ENCODE measurements at places on chromosomes 16 and 17. TPM values are rescaled to one million over a fixed set of nuclear protein-coding genes. Genes with fewer than 3 reads are reported as not detected.

The KIF19 gene
- total RNA-seq, result 0.79 TPM

The NACA2 gene
- total RNA-seq, result 0.35 TPM

- DNase-seq, result no peak
Observed at GRCh38 chr17:47801906-47802305, 19.7 kb downstream of the OSBPL7 start.

DNA sequence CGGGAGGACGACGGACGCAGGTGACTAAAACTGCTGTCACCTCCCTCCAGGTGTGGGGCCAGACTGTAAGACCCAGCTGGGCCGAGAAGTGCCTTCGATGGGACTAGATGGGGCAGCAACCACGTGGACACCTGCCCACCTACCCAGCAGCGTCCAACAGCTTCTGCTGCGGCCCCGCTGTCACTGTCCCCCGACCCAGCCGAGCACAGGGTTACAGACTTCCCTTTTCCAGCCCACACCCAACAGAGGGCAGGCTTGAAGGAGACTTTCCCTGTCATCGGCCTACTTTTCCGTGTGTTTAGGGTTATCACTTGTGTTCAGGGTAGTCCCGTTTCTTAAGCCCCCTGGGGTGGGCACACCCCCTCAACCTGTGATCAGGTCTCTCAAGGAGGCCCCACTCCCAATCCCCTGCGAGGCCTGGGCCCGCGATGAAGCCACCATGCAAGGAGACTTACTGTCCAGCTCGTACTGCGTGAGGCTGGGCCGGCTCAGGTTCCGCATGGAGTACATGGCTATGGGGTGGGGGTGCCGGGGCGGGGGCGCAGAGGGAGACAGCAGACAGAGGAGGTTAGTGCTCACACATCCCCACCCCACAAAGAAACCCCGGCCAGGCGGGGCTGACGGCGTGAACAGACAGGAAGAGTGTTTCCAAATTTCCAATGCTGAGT is 68.8 kb upstream of the CDC42EP4 start:
- no peak for DNase-seq

GRCh38 chr16:53614346-53614745 is 89.3 kb downstream of the RPGRIP1L start:
- DNase-seq, result no peak

DNA sequence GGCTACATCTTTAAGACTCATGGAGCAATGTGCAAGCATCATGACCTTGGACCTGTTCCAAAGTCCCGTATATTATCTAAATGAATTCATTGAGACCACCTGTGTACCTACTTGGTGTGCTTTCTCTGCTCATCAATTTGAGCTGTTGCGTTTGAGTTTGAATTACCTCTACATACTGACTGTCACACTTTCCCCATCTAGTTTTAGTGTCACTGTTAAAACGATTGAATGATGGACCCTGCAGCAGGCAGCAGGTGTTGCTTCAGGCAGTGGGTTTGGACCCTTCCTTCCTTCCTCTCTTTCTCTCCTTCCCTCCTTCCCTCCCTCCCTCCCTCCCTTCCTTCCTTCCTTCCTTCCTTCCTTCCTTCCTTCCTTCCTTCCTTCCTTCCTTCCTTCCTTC is 33.9 kb upstream of the ZKSCAN2 start:
- no peak for DNase-seq

GRCh38 chr17:78450696-78451345 is 72.4 kb downstream of the PGS1 start:
- no peak for DNase-seq

DNA sequence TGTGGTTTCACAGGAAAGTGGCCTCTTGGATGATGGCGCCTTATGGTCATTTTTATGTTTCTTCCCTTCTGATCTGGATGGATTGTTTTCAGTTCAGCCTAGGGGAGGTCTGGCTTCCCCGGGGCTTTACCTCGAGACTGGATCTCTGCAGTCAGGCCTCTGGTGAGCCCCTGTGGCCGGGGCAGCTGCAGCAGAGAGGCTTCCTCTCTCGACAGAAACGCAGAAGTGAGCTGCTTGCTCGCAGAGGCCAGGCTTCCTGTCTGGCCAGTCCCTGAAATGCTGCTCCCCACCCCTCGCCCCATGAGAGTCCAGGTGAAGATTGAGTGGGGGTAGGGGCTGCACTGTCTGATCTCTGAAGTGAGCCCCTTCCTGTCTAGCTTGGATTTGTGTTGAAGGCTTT is 44.0 kb downstream of the PLCG2 start:
- DNase-seq, result no peak

GRCh38 chr17:7715936-7716886 is 1.3 kb upstream of the DNAH2 start:
- DNase-seq, result no peak

- DNase-seq, result no peak
Observed at GRCh38 chr17:48351911-48352332, 78.1 kb downstream of the SKAP1 start.

DNA sequence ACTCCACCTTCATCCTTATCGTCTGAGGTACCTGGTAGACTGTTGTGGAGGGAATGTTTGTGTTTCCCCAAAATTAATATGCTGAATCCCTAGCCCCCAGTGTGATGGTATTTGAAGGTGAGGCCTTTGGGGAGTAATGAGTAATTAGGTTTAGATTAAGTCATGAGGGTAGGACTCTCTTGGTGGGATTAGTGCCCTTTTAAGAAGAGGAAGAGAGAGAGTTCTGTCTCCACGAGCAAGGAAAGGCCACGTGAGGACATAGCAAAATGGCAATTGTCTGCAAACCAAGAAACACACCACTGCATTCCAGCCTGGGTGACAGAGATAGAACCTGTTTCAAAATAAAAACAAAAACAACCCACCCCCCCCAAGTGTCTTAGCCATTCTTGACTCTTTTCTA is 21.0 kb upstream of the DDX52 start:
- no peak for DNase-seq

Data from activated CD4-positive, alpha-beta T cell treated with anti-CD3 and anti-CD28 coated beads, Interleukin-2, amount 10 ng/mL, durations not matched to agents 7 days and 5 days (primary cell).